ENCODE measurements at places on chromosomes 5 and 9. TPM values are rescaled to one million over a fixed set of nuclear protein-coding genes. Genes with fewer than 3 reads are reported as not detected.

- peaks cover 22% of the 10 kb centered on the region for H3K4me1 ChIP-seq
- no peaks in the 10 kb centered on the region for H3K27me3 ChIP-seq
- H3K27ac ChIP-seq: no peak overlapping the region
- no peak overlapping the region for H3K4me3 ChIP-seq
- H3K36me3 ChIP-seq: no peaks in the 10 kb centered on the region
- DNase-seq: no peak
These were observed 192.1 kb upstream of the DMRT1 start for GRCh38 chr9:649128-650074.

DNA sequence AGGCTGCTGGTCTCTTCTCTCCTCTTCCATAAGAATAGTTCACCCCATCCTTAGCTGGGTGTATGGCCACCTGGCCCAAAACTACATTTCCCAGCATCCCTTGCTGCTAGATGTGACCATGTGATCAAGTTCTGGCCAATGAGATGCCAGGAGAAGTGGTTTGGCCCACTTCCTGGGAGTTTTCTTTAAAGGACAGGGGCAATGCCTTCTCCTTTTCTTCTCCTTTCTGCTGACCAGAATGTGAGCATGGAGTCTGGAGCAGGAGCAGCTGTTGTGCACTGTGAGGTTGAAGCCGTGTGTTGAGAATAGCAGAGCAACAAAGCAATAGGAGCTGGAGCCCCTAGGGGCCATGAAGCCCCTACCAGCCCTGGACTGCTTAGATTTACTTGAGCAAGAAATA lies 36.8 kb downstream of the C9orf50 start:
- H3K4me1 ChIP-seq: peaks cover 35% of the 10 kb centered on the region
- DNase-seq: no peak
- H3K4me3 ChIP-seq: no peak overlapping the region

GRCh38 chr5:152246401-152246800 lies 158.7 kb downstream of the NMUR2 start:
- no peaks in the 10 kb centered on the region for H3K4me1 ChIP-seq
- DNase-seq: peak; percentile 21
- H3K36me3 ChIP-seq: no peaks in the 10 kb centered on the region

- H3K4me3 ChIP-seq: no peak overlapping the region
- H3K36me3 ChIP-seq: no peaks in the 10 kb centered on the region
- H3K27ac ChIP-seq: no peak overlapping the region
- H3K4me1 ChIP-seq: peaks cover 25% of the 10 kb centered on the region
- DNase-seq: no peak
These were observed 13.5 kb downstream of the FBP1 start for GRCh38 chr9:94625835-94626234.

DNA sequence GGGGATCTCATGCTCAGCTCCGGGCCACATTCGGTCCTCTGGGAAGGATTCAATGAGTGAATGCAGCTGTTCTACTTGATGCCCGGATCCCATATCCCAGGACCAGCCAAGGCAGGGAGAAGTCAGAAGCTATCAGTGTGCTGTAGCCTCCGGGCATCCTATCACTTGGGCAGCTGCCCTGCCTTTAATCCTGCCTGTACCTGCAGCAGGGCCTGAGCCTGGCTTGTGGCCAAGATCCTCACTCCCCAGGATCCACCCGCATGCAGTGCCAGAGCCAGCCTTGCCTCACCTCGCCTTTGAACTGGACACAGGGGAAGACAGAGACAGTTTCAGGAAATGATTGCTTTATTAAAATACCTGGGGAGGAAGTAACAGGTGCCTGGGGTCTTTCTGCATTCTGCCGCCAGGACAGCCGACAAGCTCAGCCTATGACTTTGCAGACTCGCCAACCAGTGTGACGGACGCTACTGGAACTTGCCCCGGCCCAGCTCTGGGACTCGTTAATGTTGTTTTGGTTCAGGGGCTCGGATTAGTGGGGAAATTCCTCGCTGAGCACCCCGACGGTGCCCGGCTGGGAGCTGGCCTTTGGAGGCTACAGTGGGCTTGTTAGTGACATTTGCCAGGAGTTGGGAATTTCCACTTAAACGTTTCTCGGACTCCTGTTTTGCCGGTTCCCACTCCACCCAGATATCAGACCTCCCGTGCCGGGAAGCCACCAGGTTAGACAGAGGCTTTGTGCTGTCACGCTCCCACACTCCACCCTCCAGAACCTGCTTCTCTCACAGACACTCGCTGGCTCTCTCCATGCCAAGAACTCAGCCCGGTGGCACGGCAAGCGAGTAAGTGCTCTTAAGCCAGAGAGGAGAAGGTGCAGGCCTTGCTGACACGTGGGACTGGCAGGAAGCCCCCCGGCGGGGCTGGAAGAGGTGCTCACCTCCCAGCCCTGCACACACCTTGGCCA lies 721 bp downstream of the PTGES start:
- H3K36me3 ChIP-seq: peaks cover 3% of the 10 kb centered on the region
- no peaks in the 10 kb centered on the region for H3K27me3 ChIP-seq
- peak; percentile 64 for DNase-seq
- peak overlapping the region; percentile 75 for H3K4me3 ChIP-seq
- peak overlapping the region; percentile 85 for H3K27ac ChIP-seq
- peaks cover 35% of the 10 kb centered on the region for H3K4me1 ChIP-seq

GRCh38 chr5:5512543-5512942 lies 90.1 kb downstream of the ICE1 start:
- DNase-seq: no peak
- peaks cover 8% of the 10 kb centered on the region for H3K27me3 ChIP-seq
- peaks cover 3% of the 10 kb centered on the region for H3K36me3 ChIP-seq
- H3K4me3 ChIP-seq: no peak overlapping the region

Gene PCDHA12
- total RNA-seq: 22.8 TPM

- H3K27me3 ChIP-seq: no peaks in the 10 kb centered on the region
- H3K36me3 ChIP-seq: peaks cover 23% of the 10 kb centered on the region
- H3K4me3 ChIP-seq: no peak overlapping the region
- no peaks in the 10 kb centered on the region for H3K4me1 ChIP-seq
- no peak overlapping the region for H3K27ac ChIP-seq
These were observed 19.9 kb downstream of the DTWD2 start for GRCh38 chr5:118968406-118968911.

Gene C7
- 18.2 TPM for total RNA-seq

Gene SCGB3A1
- 0.55 TPM for total RNA-seq

Gene ZNF366
- not detected for total RNA-seq

DNA sequence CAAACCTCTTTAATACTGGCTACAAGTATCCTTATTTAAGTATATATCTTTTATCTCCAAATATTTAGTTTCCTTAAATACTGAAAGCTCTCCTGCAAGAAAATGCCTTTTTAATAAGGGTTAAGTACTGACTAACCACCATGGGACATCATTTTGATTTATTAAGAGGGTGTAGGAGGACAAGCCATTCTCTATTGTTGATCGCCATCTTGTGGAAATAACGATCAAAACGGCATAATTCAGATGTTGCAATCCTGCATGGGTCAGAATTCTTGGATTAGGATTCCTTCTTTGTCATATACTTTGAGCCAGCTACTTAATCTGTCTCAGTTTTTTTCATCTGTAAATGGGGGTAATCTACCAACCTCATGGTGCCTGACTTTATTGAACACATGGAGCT lies 28.7 kb upstream of the C5orf46 start:
- H3K4me1 ChIP-seq: peaks cover 9% of the 10 kb centered on the region
- H3K27me3 ChIP-seq: peaks cover 20% of the 10 kb centered on the region
- no peak overlapping the region for H3K4me3 ChIP-seq
- no peak for DNase-seq

Gene PCDHGB7
- total RNA-seq: 14.1 TPM

Gene PPIC
- 44.8 TPM for total RNA-seq

Gene PLK2
- total RNA-seq: 531 TPM

- no peaks in the 10 kb centered on the region for H3K36me3 ChIP-seq
- no peaks in the 10 kb centered on the region for H3K27me3 ChIP-seq
- H3K4me1 ChIP-seq: peaks cover 38% of the 10 kb centered on the region
- H3K27ac ChIP-seq: peak overlapping the region; percentile 94
- H3K4me3 ChIP-seq: peak overlapping the region; percentile 95
These were observed 10.4 kb downstream of the PTCH1 start for GRCh38 chr9:95506428-95506677.

Gene SLC36A3
- total RNA-seq: not detected

Data from mesothelial cell of epicardium (in vitro differentiated cells).